ENCODE measurements at places on chromosomes 11 and 22.
A peak's percentile ranks its signal among the peaks of the same experiment; 100 is the strongest.

- no peak for DNase-seq
Observed at GRCh38 chr11:119337581-119338317, 2.9 kb downstream of the C1QTNF5 start.

- DNase-seq: no peak
Observed at GRCh38 chr11:123729602-123730001, 11.9 kb downstream of the ZNF202 start.

DNA sequence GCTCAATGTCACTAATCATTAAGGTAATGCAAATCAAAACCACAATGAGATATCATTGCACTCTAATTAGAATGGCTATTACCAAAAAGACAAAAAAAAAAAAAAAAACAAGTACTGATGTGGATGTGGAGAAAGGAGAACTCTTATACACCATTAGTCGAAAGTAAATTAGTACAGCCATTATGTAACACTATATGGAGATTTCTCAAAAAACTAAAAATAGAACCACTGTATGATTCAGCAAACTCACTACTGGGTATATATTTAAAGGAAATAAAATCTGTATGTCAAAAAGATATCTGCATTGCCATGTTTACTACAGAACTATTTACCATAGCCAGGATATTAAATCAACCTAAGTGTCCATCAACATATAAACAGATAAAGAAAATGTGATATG, 265.4 kb upstream of the ARHGAP20 start:
- DNase-seq: no peak

DNA sequence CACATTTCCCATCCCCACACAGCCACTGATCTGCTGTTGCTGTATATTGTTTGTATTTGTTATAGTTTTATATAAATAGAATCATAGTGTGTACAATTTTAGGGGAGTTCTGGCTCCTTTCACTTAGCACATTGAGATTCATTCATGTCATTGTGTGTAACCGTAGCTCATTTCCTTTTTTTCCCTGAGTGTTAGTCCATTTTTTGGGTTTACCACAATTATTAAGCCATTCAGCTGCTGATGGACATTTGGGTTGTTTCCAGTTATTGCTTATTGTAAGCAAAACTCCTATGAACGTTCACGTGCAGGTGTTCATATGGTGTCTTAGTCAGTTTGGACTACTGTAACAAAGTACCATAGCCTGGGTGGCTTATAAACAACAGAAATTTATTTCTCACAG, 33.6 kb upstream of the ADORA2A start:
- no peak for DNase-seq

GRCh38 chr22:50339945-50340879, 2.9 kb upstream of the PPP6R2 start:
- no peak for DNase-seq

GRCh38 chr11:2892215-2892966, 6.8 kb upstream of the CDKN1C start:
- DNase-seq: peak; percentile 29

- no peak for DNase-seq
Observed at GRCh38 chr11:47160753-47161133, 15.9 kb downstream of the ARFGAP2 start.

DNA sequence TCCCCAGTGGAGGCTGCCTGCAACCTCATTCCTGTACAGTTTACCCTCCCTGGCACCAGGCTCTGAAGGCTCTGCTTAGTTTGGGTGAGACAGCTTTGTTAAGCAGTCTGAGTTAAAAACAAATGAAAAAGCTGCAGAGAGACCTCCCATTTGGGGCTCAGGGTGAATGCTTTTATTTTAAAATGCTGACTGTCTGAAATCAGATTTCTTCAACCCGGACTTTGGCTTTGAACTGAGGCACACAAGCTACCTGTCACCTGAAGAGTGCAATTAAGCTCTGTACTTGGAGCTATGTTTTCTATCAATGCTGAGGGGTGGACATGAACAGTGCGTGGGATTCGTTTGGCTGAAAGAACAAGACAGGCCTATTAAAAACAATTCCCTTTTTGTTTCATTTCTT, 217.5 kb upstream of the SORL1-AS1 start:
- no peak for DNase-seq

- DNase-seq: no peak
Observed at GRCh38 chr22:40499209-40499623, 128.8 kb downstream of the SGSM3 start.

GRCh38 chr22:21691816-21692215, 26.0 kb downstream of the PPIL2 start:
- no peak for DNase-seq

DNA sequence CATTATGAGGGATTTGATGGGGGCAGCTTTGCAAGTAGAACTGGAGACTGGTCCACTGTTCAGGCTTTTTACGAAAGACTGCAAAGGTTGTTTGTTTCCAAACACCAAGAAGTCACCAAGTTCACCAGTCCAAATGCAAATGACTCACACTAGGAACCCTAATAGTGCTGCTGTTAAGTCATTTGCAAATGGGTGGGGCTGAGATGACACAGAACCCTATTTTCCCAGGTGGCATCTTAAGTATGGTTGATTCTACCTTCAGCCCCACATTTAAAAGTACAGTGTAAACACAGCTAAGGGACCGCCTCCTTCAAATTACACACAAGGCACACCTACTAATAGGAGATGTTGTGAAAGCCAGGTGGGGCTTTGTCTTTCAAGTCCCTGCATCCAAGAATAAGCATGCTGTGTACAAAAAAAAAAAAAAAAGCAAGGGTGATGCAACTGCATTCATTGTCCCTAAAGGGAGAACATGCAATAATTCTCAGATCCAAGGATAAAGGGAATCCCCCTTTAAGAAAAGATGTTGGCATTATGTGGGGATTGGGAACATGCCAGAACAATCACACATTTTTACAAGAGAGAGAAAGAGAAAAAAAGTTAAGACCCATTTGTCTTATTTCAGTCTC, 27.3 kb downstream of the BDNF start:
- no peak for DNase-seq

DNA sequence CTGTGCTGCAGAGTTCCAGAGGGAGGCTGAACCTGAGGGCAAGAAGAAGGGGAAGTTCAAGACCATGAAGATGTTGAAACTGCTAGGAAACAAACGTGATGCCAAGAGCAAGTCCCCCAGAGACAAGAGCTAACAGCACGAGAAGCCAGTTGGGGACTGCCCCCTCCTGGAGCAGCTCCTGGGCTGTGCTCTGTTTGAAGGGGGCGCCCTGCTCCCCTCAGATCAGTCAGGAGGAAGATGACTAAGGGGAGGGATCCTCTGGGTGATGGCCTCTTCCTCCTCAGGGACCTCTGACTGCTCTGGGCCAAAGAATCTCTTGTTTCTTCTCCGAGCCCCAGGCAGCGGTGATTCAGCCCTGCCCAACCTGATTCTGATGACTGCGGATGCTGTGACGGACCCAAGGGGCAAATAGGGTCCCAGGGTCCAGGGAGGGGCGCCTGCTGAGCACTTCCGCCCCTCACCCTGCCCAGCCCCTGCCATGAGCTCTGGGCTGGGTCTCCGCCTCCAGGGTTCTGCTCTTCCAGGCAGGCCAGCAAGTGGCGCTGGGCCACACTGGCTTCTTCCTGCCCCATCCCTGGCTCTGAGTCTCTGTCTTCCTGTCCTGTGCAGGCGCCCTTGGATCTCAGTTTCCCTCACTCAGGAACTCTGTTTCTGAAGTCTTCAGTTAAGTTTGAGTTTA, 12.6 kb downstream of the C22orf23 start:
- DNase-seq: no peak

- DNase-seq: peak; percentile 12
Observed at GRCh38 chr11:57249384-57250319, 12.6 kb upstream of the APLNR start.

DNA sequence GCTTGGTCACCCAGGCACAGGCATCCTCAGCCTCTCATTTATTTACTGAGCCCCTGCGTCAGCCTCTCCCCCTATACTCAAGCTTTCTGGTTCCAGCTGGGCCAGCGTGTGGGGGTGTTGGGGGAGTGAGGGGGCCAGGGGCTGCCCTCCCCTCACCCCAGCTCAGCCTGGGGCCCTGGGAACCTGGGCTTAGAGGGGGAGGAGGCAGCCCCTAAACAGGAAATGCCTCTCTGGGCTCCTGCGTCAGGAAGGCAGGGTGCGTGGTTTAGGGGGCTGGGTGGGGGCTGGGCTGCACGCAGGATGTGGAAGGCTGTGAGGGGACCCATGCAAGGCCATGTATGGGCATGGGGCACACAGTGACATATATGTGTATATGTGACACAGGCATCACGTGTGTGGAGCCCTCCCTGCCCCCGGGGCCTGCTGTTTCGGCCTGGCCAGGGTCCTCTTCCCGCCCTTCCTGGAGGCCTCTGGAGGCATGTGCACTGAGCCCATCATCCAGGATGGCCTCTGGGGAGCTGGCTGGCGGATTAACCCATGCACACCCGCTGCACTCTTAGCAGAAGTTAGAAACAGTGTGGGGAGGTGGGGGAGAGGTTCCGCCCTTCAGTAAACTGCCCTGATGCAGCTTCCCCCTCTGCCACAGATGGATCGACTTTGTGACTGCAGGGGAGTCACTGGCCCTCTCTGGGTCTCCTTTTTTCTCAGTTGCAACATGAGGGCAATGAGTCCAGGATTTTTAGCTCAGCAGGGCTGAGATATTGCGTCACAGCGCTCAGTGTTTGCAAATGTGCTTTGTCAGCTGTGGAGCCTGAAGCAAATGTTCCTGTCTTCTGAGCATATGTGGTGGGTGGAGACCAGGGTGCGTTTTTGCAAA, 1.1 kb upstream of the CD248 start:
- DNase-seq: no peak

DNA sequence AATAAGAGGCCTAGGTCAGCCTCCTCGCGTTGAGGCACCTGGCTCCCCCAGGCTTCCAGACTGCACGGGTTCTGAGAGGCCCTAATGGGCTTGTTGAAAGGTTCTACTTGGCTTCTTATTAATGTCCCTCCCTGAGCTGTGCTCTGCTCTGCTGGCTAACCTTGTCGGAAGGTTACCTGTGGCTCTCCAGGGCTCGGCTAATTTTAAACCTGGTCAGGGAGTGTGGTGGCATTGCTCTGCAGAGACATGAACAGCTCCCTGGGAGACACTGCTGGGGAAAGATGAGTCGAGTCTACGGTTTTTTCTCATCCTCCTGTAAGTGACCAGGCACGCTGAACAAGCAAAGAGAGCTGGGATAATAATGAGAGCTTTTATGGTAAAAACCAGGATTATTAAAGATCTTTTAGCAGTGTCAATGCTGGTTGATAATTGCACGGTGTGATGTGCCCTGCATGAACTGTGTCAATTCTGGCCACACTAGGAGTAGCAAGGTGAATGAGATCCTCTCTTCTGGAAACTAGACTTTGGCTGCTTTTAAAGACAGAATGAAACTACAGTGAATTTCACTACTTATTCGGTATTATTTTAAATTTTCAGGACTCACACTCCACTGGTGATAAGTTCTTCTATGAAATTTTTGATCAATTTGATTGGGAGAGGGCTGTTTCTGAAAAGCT, 70.7 kb downstream of the TEAD1 start:
- DNase-seq: no peak

DNA sequence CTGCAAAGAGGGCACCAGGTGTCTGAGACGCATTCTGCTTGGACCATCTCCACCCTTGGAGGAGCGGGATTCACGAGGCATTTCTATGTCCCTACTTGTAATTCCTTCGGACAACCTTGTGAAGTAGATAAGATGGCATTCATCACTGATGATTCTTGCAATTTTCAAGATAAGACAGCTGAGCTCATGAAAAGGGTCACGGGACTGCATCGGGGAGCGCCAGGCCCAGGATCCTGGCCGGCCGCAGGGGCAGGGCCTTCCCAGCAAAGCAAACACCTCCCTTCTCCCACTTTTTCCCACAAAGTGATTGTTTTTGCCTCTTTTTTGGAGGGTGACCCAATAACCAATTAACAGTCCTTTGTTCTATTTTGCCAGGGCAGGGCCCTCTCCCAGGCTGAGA, 8.4 kb downstream of the LIF start:
- no peak for DNase-seq

GRCh38 chr22:29871684-29872083, 11.3 kb upstream of the MTMR3 start:
- DNase-seq: no peak

DNA sequence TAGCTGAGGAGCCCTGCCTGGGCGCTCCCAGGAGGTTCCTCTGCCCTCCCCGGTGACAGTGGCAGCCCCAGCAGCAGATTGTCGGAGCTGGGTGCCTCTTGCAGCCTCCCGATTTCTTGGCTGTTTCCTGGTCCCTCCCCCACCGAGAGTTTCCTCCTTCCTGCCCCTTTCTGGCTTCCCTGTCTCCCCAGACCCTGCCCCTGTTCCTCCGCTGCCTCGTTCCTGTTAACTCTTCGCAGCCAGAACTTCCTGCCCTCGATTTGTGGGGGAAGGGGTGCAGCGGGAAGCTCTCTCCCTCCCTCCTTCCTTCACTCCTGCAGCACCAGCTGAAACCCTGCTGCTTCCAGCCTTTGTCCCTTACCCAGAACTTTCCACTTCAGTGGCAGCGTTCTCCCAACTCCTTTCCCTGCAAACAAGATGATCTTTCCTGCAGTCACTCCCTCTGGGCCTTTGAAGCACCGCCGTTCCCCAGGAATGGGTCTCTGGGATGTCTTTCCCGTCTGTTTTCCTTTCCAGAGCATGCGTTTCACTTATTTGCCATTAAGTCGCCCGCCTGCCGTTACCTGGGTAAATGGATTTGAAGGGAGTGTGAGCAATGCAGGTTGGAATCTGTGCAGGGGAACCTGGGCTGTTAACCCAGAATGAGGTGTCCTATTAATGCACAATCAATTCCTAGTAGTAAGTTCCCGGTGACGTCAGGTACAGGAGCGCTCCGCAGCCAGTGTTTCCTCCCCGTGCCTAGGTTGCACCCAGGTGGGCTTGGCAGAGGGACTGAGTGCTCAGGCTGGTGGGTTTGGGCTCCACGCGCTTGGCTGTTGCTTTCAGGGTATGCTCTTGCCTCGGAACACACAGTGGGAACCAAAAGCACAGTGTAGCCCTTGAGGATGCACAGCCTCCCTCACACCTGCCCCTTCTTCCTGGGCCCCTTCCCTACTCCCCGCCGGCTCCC, 4.3 kb downstream of the GRK2 start:
- no peak for DNase-seq

- DNase-seq: no peak
Observed at GRCh38 chr22:49961601-49962011, 1.0 kb downstream of the PIM3 start.

GRCh38 chr11:128894286-128894681, 3.1 kb downstream of the KCNJ5 start:
- DNase-seq: no peak

- no peak for DNase-seq
Observed at GRCh38 chr11:67366961-67367760, 6.2 kb downstream of the CLCF1 start.

- no peak for DNase-seq
Observed at GRCh38 chr22:37559901-37560607, at the start of gene CDC42EP1. Gene CDC42EP1 (plus strand): TSS chr22:37560480. CDS start chr22:37566350, 5,870 bp downstream.

- no peak for DNase-seq
Observed at GRCh38 chr11:119693253-119693815, 35.7 kb downstream of the NECTIN1 start.

All from stimulated activated CD8-positive, alpha-beta memory T cell treated with anti-CD3 and anti-CD28 coated beads, Interleukin-15, amount 100 ng/mL, for 24 hours (primary cell).